MM.1S (cell line): ENCODE measurements at places on chromosomes 11 and 22.
A peak's percentile ranks its signal among the peaks of the same experiment; 100 is the strongest.

- DNase-seq, result no peak
Observed at GRCh38 chr11:43515090-43515489, 156.4 kb downstream of the TTC17 start.

GRCh38 chr22:23503736-23504440 lies 76.2 kb downstream of the IGLL1 start:
- DNase-seq, result no peak

GRCh38 chr11:132099692-132100091 lies 729.3 kb downstream of the NTM start:
- peak; percentile 18 for DNase-seq

DNA sequence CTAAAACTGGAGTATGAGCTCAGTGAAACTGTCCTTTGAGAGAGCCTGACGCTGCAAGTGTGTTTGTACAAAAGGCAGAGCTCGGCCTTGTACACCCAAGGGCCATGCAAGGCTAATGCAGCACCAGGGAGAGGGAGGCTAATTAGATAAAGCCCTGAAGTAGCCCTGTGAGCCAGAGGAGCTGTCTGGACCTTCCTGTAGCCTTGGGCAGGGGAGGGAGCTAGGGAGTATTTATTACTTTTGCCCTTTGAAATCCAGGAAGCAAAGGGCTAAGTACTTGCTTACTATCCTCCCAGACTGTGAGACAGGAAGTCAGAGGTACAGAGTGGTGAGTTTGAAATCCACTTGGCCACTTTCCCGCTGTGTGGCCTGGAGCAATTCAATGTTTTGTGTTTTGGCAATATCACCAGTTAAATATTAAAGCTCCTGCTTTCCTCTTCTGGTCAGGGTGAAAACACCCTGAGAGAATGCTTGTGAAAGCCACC lies 10.2 kb upstream of the LDHA start:
- DNase-seq, result peak; percentile 79

- no peak for DNase-seq
Observed at GRCh38 chr22:40334899-40335298, 11.4 kb upstream of the ADSL start.

- no peak for DNase-seq
Observed at GRCh38 chr11:20056109-20056949, 103.9 kb downstream of the DBX1 start.

DNA sequence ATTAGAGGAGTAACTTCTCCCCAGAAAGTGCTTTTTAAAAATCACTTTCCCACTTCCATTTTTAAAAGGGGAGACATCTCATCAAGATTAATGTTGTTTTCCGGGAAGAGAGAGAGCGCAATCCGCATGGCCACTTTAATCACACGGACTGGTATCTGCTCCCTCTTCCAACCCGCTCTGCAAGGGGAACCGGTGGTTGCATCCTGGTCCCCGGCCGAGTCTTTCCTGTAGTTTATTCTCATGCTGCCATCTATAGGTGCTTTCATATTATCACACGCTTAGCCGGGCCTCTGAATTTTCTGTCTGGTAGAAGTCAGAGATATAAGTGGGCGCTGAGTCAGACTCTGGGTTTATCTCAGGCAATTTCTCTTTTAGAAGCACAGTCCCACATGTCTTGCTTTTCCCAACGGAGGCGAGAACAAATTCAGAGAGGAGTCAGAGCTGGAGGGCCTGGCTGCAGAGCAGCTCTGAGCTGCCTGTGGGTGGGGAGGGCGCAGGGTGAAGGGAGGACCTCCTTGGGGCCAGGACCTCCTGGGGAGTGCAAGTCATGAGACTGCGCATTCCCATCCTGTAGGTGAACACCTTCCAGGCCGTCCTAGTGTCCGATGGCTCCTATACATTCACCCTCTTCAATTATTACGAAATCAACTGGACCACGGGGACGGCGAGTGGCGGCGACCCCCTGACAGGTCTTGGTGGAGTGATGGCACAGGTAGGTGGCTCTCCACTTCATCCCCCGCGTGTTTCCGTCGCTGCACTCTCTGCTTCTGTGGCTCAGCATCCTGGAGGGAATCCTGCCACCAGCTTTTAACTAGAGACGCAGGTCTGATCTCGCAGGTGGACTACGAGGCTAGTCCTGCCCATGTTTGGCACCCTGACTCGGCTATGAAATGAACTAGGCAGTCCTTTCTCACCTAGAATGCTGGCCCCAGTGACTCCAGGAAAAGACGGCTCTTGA lies 11.7 kb downstream of the TECTA start:
- DNase-seq, result peak; percentile 68

DNA sequence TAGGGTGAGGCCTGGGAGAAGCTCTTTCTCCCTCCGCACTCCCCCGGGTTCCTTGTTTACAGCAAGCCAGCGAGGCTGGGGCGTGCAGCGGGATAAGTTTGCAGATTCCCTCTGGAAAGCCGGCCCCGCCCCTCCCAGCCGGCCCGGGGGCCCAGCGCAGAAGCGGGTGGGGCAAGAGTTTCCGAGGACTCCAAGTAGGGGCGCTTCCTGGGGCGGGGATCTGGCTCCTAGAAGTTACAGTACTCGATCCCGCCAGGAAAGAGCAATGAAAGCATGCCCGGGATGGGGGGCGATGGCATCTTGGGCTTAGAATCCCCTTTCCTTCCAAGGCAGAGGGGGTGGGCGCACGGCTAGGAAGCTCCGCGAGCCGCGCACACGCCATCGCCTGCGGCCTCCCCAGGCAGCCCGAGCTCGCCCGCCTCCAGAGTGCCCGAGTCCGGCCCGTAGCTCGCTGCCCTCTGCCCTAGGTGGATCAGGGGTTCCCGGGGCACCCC lies 385 bp downstream of the TST start:
- no peak for DNase-seq
